ENCODE measurements at places on chromosomes 6 and 20.

DNA sequence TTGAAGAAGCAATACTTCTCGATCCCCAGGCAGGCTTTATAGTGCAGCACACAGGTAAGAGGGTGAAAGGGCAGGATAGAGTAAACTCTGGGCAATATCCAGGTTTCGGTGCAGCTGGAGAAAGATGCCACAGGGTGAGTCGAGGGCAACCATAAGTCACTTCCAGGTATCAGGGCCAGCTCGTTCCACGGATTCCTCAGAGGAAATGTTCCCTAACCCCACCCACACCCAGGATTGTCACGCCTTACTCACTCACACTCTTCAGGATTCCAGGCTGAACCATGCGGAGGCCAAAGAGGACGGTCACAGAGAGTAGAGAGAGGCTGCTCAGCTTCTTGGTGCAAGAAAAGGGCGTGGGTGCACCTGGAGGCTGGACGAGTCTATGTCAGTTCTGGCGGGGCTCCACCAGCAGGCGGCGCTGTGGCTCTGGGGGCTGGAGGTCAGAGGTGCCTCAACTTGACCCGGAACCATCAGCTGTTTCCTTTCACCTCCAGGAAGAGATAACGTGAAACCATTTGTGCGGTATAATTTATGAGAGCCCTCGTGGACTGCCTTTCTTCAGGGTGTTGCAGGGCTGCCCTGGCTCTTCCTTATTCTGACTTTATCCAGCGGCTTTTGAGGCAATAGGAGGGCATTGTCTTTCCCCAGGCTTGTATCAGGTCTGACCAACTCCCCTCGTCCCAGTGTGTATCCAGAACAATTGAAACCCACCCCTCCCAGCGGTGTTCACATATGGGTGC, 14.5 kb upstream of the WFDC12 start:
- DNase-seq, result peak; percentile 5

DNA sequence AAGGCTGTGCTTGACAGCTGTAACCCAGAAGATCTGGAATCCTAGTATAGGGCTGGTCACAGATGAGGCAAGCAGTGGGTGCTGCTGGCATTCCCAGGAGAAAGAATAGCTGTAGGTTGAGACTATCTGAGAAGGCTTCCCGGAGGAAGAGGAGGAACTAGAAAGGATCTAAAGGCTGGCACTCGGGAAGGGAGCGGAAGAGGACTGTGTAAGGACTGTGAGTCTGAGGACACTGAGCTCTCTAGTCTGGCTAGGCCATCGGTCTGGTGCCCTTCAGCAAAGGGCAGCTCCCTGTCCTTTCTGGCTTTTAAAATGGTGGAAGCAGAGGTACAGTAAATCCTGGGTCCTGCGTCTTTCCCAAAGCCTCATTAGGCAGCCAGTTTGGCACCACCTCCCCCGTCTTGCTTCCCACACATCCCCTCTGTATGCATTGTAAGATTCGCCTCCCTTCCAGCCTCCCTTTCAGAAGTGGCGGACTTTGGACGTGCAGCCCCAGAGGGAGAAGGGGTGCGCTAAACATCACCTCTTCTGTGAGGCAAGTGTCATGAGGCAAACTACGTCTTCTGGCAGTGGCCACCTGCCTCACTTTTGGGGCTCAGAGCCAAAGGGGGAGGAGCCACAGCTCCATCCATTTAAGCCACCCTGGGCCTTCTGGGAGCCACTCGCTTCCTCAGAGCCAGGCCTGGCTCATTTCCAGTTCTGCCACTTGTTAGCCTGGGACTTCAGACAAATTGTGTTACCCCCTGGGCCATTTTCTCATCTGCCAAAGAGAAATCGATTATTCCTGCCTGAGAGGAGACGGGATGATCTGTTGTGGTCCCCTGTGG, 8.6 kb downstream of the SNPH start:
- DNase-seq, result no peak

DNA sequence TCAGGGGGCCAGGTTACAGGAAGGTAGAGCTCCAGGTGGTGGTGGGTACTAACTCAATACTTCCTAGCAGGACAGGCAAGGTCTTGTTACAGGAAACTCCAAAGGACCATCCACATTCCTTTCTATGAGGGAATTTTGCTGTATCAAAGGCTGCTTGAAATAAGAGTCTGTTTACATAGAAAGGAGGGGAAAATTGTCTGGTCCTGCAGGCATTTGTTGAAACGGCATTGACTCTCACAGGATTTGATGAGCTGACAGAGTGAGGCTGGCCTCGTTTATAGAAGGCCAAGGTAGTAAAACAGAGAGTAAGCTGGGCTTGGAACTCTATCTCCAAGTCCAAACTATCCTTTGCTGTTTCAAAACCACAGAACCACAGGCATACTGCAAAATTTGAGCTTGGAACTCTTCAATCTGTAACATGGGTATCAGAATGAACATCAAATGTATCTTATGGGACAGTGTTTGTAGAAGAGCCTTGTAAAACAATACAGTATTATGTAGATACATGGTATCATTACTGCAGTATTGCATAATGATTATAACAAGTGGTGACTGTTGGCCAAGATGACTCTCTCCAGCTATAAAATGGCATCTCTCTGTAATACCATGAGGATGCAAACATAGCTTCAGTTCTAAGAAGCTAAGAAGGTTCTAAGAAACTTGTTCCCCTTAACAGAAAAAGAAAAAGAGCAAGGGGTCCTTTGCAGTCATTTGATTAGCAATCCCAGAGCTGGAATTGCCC, 61.5 kb downstream of the TRAM2 start:
- no peak for DNase-seq

- no peak for DNase-seq
Observed at GRCh38 chr6:88865275-88865674, 98.1 kb downstream of the RNGTT start.

GRCh38 chr20:33915726-33916331, 77.9 kb upstream of the RALY start:
- peak; percentile 57 for DNase-seq

Measured in HAP-1 (cell line).